ENCODE measurements at places on chromosomes 6 and 20. TPM values are rescaled to one million over a fixed set of nuclear protein-coding genes. Genes with fewer than 3 reads are reported as not detected.

SLC12A5 gene
- total RNA-seq = not detected

TFAP2A gene
- total RNA-seq = 0.59 TPM

DNA sequence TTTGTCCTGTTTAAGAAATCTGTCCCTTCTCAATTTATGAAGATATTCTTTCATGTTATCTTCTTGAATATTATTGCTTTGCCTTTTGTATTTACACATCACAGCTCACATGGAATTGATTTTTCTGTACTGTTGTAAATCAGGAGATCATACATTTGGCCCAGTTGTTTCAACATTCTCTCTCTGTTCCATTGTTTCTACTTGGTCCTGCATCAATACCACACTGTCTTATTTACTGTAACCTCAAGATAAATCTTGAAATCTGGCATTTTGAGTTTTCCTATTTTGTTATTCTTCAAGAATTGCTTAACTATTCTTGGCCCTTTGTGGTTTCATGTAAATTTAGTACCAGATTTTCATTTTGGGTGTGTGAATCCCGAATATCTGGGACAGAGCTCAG, 121.7 kb upstream of the CCN2 start:
- no peak for DNase-seq

DUSP22 gene
- total RNA-seq = 29.0 TPM

All from myocyte (in vitro differentiated cells).